ENCODE measurements at places on chromosomes 7 and 10.

- no peak for DNase-seq
These were observed 163.6 kb upstream of the PTN start for GRCh38 chr7:137507096-137507495.

GRCh38 chr7:4556868-4557793 is 125.0 kb upstream of the FOXK1 start:
- DNase-seq: no peak

DNA sequence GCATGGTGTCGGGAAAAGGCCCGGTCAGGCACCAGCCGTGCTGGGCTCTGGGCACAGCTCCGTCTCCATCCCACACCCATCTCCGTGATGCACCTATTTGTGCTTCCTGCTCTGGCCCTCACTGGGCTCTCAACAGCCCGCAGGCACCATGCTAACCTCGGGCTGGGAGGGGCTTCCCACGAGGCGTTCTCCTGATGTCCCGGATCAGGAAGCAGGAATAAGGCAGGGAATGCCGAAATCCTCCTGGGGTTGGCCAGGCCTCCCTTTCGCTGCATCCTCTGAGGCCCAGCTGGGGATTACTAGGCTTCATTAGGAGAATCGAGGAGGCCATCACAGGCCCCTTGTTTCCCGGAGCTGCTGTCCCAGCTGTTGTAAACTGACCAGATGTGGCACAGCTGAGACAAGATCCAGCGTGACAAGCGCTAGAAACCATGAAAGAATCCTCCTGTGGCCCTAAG is 72.0 kb downstream of the FAM53B start:
- DNase-seq: no peak

DNA sequence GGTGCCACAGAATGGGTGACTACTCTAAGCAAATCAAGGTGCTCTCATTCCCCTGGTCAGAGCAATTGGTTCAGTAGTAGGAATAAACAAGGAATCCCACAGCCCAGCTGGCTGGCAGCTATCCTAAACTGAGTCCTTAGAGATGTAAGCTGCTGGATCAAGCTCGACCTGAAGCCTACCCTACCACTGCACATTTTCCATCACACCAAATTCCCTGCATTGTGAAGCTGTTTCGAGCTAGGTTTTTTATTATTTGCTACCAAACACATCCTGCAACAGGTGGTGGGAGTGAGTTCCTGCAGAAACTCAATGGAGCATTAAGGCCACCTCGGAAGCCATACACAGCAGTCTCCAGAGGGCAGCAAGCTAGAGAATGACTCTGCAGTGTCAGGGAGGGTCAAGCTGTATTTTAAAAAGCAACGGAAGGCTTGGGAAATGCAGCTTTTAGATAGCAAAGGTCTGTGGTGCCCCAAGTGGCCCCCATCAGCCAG is 33.7 kb upstream of the TNRC18 start:
- no peak for DNase-seq
